ENCODE measurements at places on chromosomes 11 and 22.

- no peak for DNase-seq
These were observed 9.3 kb downstream of the SELENOM start for GRCh38 chr22:31097941-31098631.

DNA sequence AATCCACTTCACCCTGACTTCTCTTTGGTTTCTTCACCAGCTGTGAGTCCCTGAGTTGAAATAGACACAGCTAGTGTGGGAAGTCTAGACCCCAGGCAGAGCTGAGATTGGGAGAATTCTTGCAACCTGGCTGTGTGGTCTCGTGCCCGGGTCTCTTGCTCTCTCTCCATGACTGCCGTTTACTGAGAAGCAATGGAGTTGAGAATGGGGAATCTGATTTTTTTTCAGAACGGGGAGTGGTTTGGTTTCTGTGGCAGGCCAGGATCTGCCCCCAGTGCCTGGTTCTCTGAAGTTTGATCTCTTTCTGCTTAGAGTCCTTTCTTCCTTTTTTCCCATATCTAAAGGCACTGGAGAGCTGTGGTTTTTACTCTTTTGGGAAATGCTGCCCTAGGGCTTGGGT, 1.5 kb downstream of the SIDT2 start:
- DNase-seq = no peak

DNA sequence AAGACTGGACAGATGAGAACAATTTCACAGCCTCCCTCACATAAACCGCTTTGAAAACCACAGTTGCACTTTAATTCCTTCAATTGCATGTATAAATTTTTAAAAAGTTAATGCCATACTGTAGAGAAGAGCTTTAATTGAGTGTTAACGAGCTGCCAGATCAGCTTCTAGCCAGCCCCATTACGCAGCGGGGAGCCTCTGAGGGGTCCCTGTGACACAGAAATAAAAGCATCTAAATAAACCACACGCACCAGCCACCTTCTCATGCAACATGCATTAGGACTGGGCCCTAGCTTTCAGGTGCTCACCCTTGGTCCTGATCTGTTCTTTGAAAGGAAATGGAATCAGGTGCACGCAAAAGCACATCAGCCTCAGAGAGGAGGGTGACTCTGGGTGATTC, 111.7 kb downstream of the SPATA19 start:
- no peak for DNase-seq

GRCh38 chr22:25403811-25404471, 160.5 kb upstream of the GRK3 start:
- DNase-seq = no peak

GRCh38 chr11:92752122-92752521, 217.3 kb upstream of the MTNR1B start:
- DNase-seq = no peak

DNA sequence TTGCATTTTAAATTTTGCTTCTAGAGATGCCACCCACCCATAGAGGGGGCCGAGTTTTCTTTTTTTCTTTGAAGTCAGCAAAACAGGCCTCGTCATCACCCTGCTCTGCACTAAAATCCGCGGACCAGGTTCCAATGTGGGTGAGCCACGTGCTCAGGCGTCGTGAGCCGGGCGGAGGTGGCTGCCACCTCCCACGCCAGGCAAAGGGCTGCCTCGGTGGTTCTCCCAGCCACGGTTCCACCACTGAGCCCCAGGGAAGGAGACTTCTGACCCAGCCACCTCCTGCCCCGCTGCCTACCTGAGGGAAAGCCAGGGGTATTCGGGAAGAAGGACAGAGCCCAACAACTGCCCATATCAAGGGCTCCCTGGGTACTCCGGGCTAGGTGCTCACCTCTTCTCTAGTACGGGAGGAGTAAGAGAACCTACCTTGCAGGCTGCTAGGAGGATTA, 45.3 kb downstream of the MN1 start:
- no peak for DNase-seq

GRCh38 chr22:27795696-27796517, 5.6 kb downstream of the MN1 start:
- no peak for DNase-seq

GRCh38 chr11:31921081-31921480, 110.0 kb upstream of the PAX6 start:
- no peak for DNase-seq

DNA sequence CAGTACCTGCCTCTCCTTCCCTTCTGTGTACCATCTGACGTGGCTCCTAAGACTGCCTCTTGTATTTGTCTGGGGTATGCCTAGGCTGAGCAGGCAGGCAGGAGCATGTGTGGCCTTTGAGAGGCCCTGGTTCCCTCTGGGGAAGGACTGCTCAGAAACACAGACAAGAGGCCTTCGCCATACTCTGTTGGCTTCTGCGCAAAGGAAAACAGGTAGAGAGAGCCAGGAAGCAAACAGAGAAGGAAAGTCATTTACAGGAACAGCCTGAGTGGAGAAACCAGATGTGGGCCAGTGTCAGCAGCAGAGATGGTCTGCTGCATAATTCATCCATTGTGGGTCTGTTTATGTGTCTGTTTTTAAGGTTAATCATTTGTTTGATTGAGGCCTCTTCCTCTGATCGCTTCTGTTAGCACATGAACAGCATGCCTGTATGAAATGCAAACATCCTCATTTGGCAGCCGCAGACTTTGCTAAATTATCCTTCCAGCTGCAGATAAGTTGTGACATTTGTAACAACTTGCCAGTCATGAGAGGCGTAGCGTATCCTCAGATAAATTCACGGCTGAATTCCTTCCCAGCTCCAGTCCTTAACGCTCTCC, 119.4 kb downstream of the GALNT18 start:
- no peak for DNase-seq

- DNase-seq = no peak
These were observed 4.0 kb downstream of the APOL4 start for GRCh38 chr22:36197514-36198146.

- no peak for DNase-seq
These were observed 9.5 kb upstream of the ST3GAL4 start for GRCh38 chr11:126345759-126346585.

DNA sequence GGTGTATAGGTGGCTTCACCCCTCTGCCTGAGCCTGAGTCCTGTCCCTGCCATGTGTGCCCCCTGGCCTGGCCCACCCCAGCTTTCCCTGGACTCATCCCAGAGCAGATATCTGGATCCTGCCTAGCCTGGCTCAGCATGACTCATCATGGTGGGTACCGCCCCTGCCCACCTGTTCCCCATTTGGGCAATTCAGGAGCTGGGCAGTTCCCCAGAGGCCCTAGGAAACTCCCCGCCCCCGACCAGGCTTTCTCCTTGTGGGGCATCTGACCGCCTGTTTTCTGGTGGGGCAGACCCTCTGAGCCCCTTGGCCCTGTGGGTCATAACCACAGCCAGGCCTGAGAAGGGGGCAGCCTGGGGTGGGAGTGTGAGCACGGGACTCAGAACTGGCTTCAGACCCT, 4.4 kb downstream of the TSPO start:
- DNase-seq = no peak

DNA sequence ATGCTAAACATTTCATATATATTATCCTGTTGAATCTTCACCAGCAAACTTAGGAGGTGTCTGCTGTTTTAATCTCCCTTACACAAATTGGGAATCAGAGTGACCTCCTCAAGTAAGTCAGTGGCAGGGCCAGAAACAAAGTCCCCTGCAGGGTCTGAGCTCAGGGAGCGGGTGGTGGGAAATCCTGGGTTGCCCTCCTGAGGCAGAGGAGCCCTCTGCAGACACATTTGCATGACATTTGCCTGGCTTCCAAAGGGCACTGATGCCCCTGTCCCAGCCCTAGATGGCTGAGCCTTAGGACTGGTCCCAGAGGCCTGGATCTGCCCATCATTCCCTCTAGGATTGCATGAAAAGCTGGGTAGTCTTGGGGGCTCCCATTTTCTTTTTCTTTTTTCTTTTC, 2.1 kb upstream of the INPP5J start:
- no peak for DNase-seq

DNA sequence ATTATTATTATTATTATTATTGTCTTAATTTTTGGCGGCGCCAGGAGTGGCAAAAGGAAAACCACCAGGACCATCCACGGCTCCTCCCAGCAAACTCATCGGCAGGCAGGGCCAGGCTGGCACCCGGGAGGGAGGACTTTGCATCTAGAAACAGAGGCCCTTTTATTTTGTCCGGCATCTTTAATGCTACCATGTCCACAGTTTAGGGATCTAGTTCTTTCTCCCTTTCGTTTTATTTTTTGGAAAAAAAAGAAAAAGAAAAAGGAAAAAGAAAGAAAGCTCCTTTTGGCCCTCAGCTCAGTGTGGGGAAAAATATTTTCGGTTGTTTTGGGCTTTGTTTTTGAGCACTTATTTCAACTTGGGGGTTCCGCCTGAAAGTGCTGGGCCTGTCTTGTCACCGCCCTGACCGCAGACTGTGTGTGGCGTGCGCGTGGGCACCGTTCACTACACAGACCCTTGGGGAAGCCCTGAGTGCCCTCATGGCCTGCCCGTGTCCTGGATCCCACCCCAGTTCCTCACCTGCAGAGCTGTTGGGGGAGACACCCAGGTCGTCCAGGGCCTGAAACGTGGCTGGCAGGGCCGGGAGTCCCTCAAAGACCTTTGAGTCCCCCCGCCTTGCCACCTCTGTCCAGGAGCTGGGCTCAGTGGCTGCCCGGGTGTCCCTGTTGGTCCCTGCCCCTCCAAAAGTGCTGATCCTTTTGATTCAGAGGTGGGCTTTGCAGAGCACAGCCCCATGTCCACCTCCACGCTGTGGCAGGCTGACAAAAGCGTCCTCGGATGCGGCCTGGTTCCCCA, 69.1 kb upstream of the PPARA start:
- DNase-seq = no peak

GRCh38 chr11:32109138-32109537, 18.3 kb downstream of the RCN1 start:
- DNase-seq = no peak

DNA sequence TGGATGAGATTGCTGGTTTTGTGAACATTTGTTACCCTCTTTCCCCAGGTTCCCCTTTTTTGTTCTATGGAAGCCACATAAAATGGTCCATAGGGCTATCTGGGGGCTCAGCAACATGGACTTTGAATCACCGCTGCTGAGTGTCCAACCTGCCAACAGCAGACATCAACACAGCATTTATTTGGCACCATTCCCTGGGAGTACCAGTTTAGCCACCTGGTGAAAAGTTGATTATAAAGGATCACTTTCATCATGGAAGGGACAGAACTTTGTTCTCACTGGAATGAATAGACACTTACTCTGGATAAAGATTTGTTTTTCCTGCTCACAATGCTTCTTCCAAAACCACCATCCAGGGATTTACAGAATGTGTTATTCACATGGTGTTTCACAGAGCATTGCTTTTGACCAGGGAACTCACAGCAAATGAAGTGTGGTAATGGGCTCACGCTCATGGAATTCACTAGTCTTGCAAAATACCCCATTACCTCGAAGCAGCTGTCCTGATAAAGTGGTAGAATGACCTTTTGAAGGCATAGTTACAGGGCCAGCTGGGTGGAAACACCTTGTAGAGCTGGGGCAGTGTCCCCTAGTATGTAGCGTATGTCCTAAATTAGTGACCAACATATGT, 43.9 kb downstream of the ADM start:
- no peak for DNase-seq

DNA sequence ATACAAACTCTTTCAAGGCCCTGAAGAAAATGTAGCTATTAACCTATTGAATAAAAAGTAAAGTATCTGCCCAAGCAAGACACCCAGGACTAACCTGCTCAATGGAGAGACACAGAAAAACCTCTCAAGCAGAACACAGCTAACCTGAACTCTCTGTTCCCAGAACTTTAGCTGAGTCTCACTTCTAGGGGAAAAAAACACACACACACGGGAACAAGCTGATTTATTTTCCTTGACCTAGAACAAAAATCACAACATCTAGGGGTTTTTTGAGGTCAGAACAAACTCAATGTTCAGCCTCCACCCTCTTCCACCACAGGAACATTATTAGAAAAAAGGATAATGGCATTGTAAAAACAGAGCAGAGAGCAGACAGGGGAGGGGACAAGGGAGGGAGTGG, 121.6 kb downstream of the BBOX1 start:
- DNase-seq = no peak

GRCh38 chr11:9092853-9093778, 1.7 kb upstream of the SCUBE2 start:
- DNase-seq = no peak

DNA sequence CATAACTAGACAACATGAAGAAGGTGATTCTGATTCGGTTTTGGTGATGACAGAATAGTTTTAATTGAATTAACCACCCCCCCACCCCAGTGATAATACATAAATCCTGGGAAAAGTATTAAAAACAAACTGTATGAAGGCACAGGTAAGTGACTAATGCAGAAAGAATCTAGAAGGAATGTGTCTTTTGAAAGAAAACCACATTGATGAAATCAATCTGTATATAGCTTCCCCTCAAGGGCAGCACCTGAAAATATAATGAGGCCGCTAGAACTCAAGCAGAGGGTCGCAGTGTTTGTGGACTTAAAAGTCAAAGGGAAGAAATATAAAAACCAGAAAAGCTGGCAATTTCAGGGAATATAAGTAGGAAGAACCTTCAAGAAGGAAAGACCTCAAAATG, 580.5 kb upstream of the CHORDC1 start:
- DNase-seq = no peak

GRCh38 chr11:116510166-116510565, 262.6 kb downstream of the BUD13 start:
- DNase-seq = no peak

DNA sequence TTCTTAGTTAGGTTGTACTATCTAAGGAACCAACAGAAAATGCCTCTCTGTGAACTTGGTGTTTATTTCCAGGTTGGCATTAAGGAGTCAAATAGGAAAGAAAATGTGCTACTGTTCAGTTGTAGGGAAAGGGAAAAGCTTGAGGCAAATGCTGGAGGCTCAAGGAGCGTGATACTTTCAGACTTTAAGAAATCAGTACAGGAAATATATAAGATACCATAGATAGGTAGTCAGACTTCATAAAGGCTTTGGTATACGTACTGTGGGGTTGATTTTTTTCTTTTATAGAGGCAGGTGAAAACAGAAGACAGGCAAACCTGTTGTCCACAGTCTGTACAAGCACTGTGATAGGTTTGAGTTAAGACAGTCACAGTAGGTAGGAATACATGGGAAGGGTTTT, 30.8 kb downstream of the EP300 start:
- DNase-seq = no peak

DNA sequence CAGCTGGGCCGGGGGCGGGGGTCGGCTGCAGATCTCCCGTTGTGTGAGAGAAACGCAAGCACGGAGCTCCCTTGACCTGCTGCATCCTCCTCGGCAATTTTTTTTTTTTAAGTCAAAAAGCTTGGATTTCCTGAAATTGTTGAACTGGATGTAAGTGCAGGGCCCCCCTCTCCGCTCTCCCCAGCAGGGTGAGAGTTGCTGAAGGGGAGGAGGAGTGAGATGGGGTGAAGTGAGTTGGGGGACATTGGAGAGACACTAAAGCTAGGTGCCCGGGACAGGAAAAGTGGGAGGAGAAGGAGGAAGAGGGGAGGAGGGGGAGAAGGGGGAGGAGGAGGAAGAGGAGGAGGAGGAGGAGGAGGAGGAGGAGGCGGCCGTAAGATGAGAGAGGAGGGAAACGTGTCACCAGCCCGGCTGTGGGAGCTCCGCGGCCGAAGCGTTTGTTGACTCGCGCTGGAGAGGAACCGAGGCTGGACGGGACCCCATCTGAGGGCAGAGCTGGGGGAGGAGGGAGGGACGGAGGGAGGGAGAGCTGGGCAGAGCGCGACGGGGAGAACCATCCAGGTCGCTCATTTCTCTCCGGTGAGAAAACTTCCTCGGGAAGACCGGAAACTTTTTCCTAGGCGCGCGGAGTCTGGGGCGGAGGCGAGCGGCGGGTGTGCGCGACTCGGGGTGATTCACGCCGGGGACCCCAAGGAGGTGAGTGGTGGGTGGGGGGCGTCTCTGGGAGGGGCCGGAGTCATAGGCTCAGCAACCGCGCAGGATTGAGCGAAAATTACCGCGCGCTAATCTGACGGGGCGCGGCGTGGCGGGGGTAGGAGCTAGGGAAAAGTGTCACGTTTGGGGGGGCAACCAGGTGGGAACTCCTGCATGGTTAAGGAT, 80.2 kb downstream of the PRR5L start:
- no peak for DNase-seq

All from stimulated activated CD4-positive, alpha-beta T cell treated with anti-CD3 and anti-CD28 coated beads, TNF-alpha, amount 100 ng/mL, for 4 hours (primary cell).